Large intestine (tissue), 12 donors: ENCODE measurements at places on chromosomes 5 and 9. TPM values are rescaled to one million over a fixed set of nuclear protein-coding genes. Genes with fewer than 3 reads are reported as not detected.

DNA sequence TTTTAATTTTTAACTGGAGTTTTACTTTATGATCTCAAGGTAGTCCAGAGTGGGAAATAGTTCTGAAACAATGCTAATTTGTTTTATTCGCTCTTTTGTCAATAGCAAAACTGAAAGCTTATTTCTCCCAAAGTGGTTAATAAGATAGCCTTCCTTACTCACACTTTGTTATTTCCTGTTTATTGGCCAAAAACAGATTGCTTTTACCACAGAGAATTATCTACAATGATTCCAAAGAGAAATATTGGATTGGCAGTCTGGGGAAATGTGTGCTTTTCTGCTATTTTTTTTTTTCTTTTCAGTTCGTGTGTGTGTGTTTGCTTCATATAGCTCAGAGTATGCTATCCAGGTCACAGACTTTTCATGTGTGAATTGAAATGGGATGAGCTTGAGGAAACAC is 756.7 kb upstream of the RGMB start:
- no peaks in the 10 kb centered on the region for H3K4me1 ChIP-seq
- no peak overlapping the region for H3K4me3 ChIP-seq
- no peaks in the 10 kb centered on the region for H3K36me3 ChIP-seq
- H3K27me3 ChIP-seq: no peaks in the 10 kb centered on the region

FAM153A gene
- polyA plus RNA-seq: 0.58 TPM

DNA sequence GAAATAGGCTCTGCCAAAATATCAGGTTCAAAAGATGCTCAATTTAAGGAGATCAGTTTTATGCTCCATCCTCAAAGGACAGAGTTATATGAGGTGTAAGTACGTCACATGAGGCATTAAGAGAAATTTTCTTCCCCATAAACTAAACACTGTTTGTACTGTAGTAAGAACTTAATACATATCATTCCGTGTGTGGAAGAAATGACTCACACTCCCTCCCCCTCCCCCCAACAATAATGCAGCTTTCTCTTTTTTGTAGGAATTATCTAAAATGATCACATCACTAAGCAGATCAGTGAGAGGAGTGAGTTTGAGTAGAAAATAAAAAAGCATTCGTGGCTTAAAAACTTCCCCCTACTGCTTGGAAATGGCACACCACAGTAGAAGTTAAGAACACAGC is 2.2 kb downstream of the CDH12 start:
- no peaks in the 10 kb centered on the region for H3K4me1 ChIP-seq
- H3K4me3 ChIP-seq: no peak overlapping the region
- H3K27ac ChIP-seq: no peak overlapping the region
- H3K36me3 ChIP-seq: no peaks in the 10 kb centered on the region
- peaks cover 4% of the 10 kb centered on the region for H3K27me3 ChIP-seq
- DNase-seq: no peak

NEK6 gene
- polyA plus RNA-seq: 28.2 TPM

DAB2IP gene
- 33.0 TPM for polyA plus RNA-seq

KCNV2 gene
- 0.09 TPM for polyA plus RNA-seq
